Psoas muscle (tissue), 8 donors: ENCODE measurements at places on chromosomes 4 and X. TPM values are rescaled to one million over a fixed set of nuclear protein-coding genes. Genes with fewer than 3 reads are reported as not detected.

TMEM156 gene
- total RNA-seq: 0.15 TPM

SUPT20HL1 gene
- not detected for total RNA-seq

EVC gene
- 1.9 TPM for total RNA-seq

CABS1 gene
- not detected for total RNA-seq

ZCCHC12 gene
- total RNA-seq: not detected

CT55 gene
- total RNA-seq: not detected

BMPR1B gene
- 8.4 TPM for total RNA-seq

SPANXA2 gene
- total RNA-seq: not detected

RRH gene
- 0.36 TPM for total RNA-seq

FAM184B gene
- 0.38 TPM for total RNA-seq

MAGEE2 gene
- total RNA-seq: not detected

INTU gene
- total RNA-seq: 4.5 TPM

TSPAN6 gene
- total RNA-seq: 2.3 TPM

IRS4 gene
- total RNA-seq: not detected

VCX3B gene
- total RNA-seq: not detected

CITED1 gene
- total RNA-seq: not detected

PLP1 gene
- 0.95 TPM for total RNA-seq

CXorf49 gene
- not detected for total RNA-seq

EPGN gene
- 1.5 TPM for total RNA-seq

CD38 gene
- 3.7 TPM for total RNA-seq

NWD2 gene
- total RNA-seq: not detected
